ENCODE measurements at places on chromosomes 7 and 10. TPM values are rescaled to one million over a fixed set of nuclear protein-coding genes. Genes with fewer than 3 reads are reported as not detected.

Gene TUBAL3
- not detected for total RNA-seq

Gene PRPF18
- total RNA-seq: 13.9 TPM

DNA sequence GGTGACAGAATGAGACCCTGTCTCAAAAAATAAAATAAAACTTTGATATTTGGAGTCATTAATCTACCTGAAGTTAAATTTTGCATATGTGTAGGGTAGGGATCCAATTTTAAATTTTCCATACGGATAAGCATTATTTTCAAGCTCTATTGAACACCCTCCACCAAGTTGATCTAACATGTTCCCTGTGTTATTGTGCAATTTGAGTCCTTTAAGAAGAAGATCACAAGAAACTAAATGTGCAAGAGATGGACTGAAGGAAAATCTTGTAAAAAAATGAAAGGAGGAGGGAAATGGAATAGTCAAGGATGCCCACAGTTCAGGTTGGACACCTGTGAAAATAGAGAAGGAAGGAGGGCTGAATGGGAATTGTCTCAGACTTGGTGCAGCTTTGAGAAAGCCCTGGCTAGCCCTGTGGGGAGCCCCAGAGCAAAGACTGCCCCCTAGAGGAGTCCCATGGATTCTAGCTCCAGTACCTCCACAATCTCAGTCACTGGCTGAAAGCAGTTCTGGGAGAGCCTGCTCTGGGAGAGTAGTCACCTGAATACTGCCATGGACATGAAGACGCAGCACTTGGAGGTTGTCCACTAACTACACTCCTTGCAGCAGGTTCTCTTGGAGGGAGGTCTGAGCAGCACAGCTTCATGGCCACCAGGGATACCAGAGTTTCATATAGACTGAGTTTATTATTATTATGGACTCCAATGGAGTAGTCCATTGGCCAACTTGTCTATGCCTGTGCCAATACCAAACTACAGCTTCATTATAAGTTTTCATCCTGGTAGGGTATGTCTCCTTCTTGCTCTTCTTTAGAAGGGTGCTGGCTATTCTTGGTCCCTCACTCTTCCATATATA is 5.7 kb upstream of the TIAL1 start:
- peaks cover 3% of the 10 kb centered on the region for H3K4me1 ChIP-seq
- H3K4me3 ChIP-seq: no peak overlapping the region
- H3K27ac ChIP-seq: no peak overlapping the region
- no peaks in the 10 kb centered on the region for H3K36me3 ChIP-seq
- peak; percentile 37 for DNase-seq

GRCh38 chr7:87715545-87715944 is 87.3 kb downstream of the RUNDC3B start:
- no peaks in the 10 kb centered on the region for H3K36me3 ChIP-seq
- no peak overlapping the region for H3K27ac ChIP-seq
- H3K4me3 ChIP-seq: no peak overlapping the region
- no peaks in the 10 kb centered on the region for H3K27me3 ChIP-seq
- no peaks in the 10 kb centered on the region for H3K4me1 ChIP-seq

- no peak overlapping the region for H3K27ac ChIP-seq
- H3K36me3 ChIP-seq: no peaks in the 10 kb centered on the region
- peaks cover 52% of the 10 kb centered on the region for H3K4me1 ChIP-seq
- no peak for DNase-seq
- H3K27me3 ChIP-seq: no peaks in the 10 kb centered on the region
- H3K4me3 ChIP-seq: peak overlapping the region; percentile 55
Observed at GRCh38 chr10:62806251-62806650, 1.7 kb downstream of the ADO start.

- no peak overlapping the region for H3K27ac ChIP-seq
- H3K36me3 ChIP-seq: no peaks in the 10 kb centered on the region
- H3K4me3 ChIP-seq: no peak overlapping the region
- no peaks in the 10 kb centered on the region for H3K4me1 ChIP-seq
Observed at GRCh38 chr10:129978322-129978721, 14.2 kb upstream of the EBF3 start.

- no peak overlapping the region for H3K27ac ChIP-seq
- no peak overlapping the region for H3K4me3 ChIP-seq
- H3K36me3 ChIP-seq: no peaks in the 10 kb centered on the region
- H3K27me3 ChIP-seq: no peaks in the 10 kb centered on the region
Observed at GRCh38 chr10:91776266-91776665, 22.0 kb upstream of the TNKS2 start.

All from adrenal gland (tissue), 19 donors.